ENCODE measurements at places on chromosomes 5 and 9. TPM values are rescaled to one million over a fixed set of nuclear protein-coding genes. Genes with fewer than 3 reads are reported as not detected.

The IL3 gene
- total RNA-seq, result not detected

The MLANA gene
- total RNA-seq, result 0.20 TPM

The IFNA2 gene
- not detected for total RNA-seq

The FOXD4L4 gene
- not detected for total RNA-seq

The RHOBTB3 gene
- 71.9 TPM for total RNA-seq

The LVRN gene
- total RNA-seq, result 0.39 TPM

The KLF4 gene
- 36.0 TPM for total RNA-seq
